Caco-2 (cell line): ENCODE measurements at places on chromosomes 3 and 15. TPM values are rescaled to one million over a fixed set of nuclear protein-coding genes. Genes with fewer than 3 reads are reported as not detected.

CYP19A1 gene
- total RNA-seq: 0.70 and 0.77 TPM in 2 replicates

GRCh38 chr3:163561151-163561550, 1517.1 kb downstream of the SI start:
- H3K27me3 ChIP-seq: no peaks in the 10 kb centered on the region
- H3K4me3 ChIP-seq: no peak overlapping the region
- H3K27ac ChIP-seq: no peak overlapping the region
- DNase-seq: no peak
- H3K4me1 ChIP-seq: no peaks in the 10 kb centered on the region
- H3K36me3 ChIP-seq: no peaks in the 10 kb centered on the region

GRCh38 chr3:43390255-43390588, 103.9 kb downstream of the SNRK start:
- H3K36me3 ChIP-seq: no peaks in the 10 kb centered on the region
- H3K27me3 ChIP-seq: no peaks in the 10 kb centered on the region
- no peak for DNase-seq
- no peak overlapping the region for H3K27ac ChIP-seq
- no peaks in the 10 kb centered on the region for H3K4me1 ChIP-seq

- no peaks in the 10 kb centered on the region for H3K4me1 ChIP-seq
- H3K36me3 ChIP-seq: no peaks in the 10 kb centered on the region
- H3K4me3 ChIP-seq: no peak overlapping the region
Measured at GRCh38 chr3:45041666-45042065, 15.6 kb downstream of the CLEC3B start.

DNA sequence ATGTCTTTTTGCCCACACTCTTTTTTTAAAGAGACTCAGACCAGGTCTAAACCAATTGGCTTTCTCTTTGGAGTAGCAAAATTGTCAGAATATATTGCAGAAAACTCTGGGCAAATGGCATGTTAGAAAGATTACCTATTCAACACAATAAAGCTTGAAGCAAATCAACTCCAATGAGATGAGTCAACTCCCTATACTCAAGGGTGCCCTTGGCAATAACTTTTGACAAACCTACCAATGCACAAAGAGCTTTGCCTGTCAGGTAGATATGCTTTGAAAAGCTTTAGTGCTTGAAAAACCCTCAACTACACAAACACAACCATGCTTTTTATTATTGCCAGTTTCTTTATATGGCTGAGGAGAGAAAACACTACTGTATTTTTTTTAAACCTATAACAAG, 137.7 kb upstream of the GRM7 start:
- H3K4me3 ChIP-seq: no peak overlapping the region
- H3K36me3 ChIP-seq: no peaks in the 10 kb centered on the region
- no peak for DNase-seq
- H3K27me3 ChIP-seq: no peaks in the 10 kb centered on the region
- H3K4me1 ChIP-seq: no peaks in the 10 kb centered on the region

GRCh38 chr3:82163907-82164520, 402.6 kb upstream of the GBE1 start:
- no peaks in the 10 kb centered on the region for H3K27me3 ChIP-seq
- no peaks in the 10 kb centered on the region for H3K4me1 ChIP-seq
- DNase-seq: no peak
